ENCODE measurements at places on chromosomes 1 and 21.
A peak's percentile ranks its signal among the peaks of the same experiment; 100 is the strongest.

- no peak for DNase-seq
Observed at GRCh38 chr1:7481194-7481593, 289.9 kb upstream of the VAMP3 start.

GRCh38 chr1:187985897-187986654, 1157.3 kb downstream of the PLA2G4A start:
- DNase-seq: peak; percentile 14

GRCh38 chr1:178565586-178565985, 52.7 kb downstream of the TEX35 start:
- DNase-seq: no peak

DNA sequence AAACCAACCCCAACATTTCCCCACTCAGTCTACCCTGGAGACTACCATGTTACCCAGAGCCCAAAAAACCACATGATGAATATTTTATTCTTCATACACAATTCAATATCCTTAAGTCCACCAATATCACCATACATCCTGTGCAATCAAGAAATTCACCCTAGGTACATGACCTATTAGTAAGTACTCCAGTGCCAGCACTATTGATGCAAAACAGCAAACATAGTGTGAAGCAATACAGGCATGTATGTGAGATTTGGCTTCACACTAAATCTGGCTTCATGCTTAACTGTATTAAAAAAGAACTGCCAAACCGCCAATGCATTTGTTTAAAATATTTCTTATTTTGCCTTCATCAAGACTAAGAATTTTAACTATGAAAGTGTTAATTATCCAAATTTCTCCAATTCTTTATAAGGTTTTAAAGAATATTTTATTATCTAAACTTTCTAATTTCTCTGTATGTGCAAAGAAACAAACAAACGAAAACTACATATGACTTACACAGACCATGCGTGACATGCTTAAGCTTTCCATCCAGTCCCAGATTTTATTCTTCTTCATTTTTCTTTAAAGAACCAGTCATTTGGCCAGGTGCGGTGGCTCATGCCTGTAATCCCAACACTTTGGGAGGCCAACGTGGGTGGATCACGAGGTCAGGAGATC, 22.4 kb upstream of the TMEM125 start:
- DNase-seq: no peak

- DNase-seq: no peak
Observed at GRCh38 chr1:12206792-12207424, 22.9 kb upstream of the VPS13D start.

DNA sequence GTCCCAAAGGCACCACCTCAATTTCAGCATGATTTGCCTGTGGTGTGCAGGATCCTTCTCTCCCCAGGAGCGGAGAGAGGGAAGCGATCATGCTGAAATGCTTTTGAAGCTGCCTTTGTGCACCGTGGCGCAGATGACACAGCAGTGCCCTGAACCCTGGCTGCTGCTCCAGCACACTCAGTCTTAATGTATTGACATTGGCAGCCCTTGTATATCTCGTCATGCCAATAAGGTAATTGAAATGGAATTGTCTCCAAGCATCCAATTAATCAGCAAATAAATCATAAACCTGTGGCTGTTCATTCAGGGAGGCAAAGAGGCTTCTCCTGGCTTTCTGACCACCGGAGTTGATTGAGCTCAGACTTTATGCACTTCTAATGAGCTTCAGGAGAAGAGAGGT, 139.8 kb downstream of the KAZN start:
- DNase-seq: no peak

- DNase-seq: peak; percentile 55
Observed at GRCh38 chr1:109931189-109931731, 20.6 kb downstream of the CSF1 start.

- no peak for DNase-seq
Observed at GRCh38 chr21:43278359-43278758, 109.6 kb downstream of the CRYAA start.

GRCh38 chr1:196650403-196650802, 1.4 kb upstream of the CFH start:
- no peak for DNase-seq

DNA sequence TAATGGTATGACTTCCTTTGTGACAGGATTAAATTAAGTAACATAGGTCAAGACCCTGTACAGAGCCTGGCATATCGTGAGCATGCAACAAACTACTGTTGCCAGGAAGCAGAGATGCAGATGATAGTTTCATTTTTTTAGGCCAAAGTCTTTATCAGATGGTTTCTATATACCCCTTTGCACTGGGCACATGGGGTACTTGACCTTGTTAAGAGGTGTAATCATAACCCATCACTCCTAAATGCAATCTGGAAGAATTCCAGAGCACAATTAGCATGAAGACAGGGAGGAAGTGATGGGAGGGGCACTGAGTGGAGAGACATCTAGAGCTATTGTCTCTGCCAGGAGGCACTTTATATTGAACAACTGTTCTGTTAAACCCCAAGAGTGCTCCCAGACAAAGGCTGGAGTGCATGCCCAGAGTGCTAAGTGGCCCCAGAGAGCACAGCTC, 22.1 kb downstream of the ZBTB17 start:
- DNase-seq: no peak

DNA sequence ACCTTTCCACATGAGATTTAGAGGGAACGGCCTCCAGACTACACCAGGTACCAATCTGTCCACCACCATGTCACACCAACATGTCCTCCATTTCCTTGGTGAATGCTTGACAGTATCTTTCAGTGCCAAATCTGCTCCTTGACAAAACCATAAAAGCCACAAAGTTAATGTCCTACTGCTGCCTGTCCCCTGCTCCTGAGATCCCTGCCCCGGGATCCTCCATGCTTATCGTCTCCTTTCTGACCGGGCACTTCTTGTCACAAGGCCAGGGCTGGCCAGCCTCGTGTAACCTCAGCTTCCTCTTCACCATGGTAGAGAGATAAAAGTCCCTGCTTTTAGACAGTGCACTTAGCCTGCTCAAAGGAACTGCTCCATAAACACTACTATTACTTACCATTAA, 136.2 kb downstream of the NAV1 start:
- no peak for DNase-seq

- DNase-seq: no peak
Observed at GRCh38 chr1:240768979-240769378, 157.0 kb upstream of the GREM2 start.

DNA sequence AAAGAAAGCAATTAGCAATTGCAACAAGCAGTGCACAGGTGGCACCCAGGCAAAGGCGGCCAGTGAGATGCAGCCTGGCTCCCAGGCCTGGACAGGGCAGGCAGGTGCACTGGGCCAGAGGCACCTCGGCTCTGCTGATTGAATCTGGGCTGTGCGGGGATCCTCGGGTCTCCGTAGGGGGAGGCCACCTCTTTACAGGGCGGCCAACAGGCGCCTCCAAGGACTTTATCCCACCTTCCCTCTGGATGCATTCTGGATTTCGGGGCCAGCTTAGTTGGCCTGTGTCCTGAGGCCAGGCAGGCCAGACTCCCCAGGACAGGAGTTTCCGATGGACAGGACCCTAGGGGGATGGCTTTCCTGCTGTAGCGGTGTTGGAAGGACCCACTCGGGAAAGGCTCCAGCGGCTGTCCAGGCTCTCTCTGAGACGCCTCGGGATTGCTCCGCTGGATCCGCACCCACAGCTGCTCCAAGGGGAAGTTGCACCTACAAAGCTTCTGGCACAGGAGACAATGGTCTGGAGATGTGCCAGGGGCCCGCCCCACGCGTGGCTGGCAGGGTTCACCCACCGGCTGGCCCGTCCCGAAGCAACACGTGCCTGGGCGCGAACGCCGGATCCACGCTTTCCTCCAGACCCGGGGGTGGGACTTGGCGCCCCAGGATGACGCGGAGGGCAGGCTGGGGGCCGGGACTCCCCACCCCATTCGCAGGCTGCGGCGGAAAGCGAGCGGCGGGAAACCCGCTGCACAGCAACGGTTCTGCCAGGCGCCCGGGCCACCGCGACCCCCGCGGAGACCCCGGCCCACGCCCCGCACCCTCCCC, 810 bp downstream of the SLC19A1 start:
- DNase-seq: peak; percentile 24

Measured in SK-MEL-5 (cell line).